ENCODE measurements at places on chromosomes 3 and 15.
A peak's percentile ranks its signal among the peaks of the same experiment; 100 is the strongest.

GRCh38 chr3:149085828-149086231, 503 bp downstream of the HLTF start:
- DNase-seq = peak; percentile 55

DNA sequence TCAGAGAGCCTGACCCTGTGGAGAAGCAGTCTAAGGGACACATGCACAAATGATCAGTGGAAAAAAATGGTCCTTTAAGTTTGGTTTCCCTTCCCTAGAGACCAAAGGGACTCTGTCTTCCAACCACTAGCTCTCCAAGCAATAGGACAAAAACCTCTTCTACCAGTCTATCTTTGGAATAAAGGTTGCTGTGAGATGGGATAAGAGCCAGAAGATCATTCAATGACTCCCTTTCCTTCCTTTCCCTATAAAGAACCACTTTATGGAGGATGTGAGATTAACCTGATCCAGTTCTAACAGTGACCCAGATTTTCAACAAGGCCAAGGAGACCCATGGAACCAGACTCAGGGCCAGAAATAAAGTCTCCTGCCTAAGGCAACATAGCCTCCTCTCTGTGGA, 74.8 kb downstream of the DHX30 start:
- no peak for DNase-seq

- DNase-seq = no peak
These were observed 26.3 kb downstream of the MRAS start for GRCh38 chr3:138374573-138375134.

DNA sequence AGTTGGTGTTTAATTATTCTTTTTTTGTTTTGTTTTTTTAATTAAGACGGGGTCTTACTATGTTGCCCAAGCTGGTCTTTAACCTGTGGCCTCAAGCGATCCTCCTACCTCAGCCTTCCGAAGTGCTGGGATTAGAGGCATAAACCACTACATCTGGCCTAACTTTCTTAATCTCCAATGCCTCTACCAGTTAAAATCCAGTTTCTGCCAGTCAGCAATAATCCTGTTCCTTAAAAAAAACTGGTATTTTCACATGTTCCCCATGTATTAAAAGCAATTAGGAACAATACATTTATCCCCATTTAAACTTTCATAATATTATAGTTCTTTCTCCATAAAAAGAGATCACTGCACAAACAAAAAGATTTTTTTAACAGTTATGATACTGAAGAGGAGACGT, 21.2 kb downstream of the DCAF1 start:
- DNase-seq = no peak

- no peak for DNase-seq
These were observed 71.4 kb upstream of the PLCL2 start for GRCh38 chr3:16813336-16813735.

DNA sequence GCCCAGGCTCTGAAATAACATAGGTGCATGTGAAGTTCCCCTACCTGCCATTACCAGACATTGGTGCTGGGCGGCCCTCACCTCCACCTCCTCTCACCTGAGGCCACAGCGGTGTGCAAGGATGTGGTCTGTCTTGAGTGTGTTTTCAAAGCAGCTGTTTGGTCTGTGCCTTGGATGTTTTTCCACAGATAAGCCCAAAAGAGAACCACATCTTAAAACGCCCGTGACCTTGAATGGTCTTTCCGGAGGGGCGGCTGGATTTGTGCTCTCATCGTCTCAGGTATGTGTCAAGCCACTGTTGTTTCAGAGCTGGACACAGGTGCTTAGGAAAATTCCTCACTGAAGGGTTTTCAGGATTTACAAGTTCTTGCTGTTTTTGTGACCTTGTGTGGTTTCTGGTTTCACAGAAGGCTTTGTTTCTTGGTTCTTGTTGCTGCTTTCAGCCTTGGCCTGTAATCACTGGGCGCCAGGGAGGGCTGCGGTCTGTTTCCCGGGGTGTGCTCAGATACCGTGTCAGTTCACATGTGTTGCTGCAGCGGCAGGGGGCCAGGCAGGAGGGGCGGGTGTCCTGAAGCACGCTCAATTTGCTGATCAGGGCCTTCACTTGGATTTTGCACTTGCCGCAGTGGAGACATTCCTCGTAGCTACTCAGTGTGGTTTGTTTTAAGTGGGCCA, 128.4 kb downstream of the IGF1R start:
- no peak for DNase-seq

GRCh38 chr15:76682259-76682658, 222.9 kb downstream of the SCAPER start:
- DNase-seq = no peak

DNA sequence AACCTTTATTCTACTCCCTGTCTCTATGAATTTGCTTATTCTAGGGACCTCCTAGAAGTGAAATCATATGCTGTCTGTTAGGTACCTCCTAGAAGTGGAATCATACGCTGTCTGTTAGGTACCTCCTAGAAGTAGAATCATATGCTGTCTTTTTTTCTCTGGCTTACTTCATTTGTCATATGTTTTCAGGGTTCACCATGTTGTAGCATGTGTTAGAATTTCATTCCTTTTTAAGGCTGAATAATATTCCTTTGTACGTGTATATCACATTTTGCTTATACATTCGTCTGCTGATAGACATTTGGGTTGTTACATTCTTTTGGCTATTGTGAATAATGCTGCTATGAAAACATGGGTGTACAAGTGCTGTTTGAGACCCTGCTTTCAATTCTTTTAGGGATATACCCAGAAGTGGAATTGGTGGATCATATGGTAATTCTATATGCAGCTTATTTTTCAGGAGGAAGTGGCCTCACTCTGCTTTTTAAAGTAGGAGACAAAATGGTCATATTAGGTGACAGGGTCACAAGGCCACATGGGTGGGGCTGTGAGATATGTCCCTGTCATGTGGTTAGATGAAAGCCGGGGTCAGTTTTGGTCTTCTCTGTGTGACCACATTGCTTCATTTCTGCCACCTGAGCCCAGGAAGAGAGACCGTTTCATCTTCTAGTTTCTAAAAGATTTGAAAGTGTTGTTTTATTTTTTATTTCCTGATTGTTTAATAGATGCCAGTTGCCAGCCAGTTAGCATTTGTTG, 76.7 kb downstream of the FLNB start:
- DNase-seq = no peak

DNA sequence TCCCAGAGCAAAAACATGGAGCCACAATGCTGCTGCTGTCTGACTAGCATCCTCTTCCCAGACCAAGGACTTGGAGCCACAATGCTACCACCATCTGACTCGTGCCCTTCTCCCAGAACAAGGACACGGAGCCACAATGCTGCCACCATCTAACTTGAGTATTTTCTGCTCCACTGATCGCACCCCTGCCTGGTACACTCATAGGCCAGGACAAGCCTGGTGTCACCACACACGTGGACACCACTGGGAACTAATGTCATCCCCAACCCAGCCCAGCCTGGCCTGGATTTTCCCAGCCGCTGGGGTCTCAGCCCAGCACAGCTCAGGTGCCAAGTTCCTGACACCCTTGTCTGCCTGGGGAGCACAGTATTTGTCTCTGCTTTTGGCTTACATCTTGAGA, 52.7 kb upstream of the GRIP2 start:
- DNase-seq = no peak

DNA sequence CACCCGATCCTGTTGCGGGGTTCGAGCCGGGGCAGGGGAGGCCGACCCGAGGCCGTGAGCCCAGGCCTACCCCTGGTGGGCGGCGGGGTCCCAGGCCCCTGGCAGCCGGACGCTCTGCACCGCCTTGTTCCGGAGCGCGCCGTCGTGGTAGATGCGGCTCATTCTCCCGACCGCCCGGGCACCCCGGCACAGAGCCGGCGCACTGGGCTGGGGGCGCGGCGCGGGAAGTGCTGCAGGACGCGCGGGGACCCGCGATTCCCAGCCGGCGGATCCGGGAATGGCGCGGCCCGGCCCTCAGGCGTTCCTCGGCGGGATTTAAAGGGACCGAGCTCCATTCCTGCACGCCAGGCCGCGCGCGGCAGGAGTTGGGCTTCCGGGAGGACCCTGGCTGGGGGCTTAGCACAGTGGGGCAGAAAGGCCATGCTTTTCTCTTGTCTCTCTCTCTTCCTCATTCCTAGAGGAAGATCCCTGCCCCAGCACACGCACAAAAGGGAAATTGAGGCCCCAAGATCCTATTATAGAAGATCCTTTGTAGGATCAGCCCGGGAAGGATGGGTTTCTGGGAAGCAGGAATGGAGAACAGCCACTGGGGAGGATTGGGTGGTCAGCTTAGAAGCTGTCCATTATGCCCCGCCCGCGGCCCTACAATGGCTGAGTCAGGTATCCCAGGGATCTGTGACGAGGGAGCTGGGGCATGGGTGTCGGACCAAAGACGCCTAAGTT, at the start of gene ARPIN:
TSS of gene ARPIN (minus strand) at position 279 of the 723 bp plus-strand sequence. CDS start at position 162, 117 bp downstream.
- no peak for DNase-seq

DNA sequence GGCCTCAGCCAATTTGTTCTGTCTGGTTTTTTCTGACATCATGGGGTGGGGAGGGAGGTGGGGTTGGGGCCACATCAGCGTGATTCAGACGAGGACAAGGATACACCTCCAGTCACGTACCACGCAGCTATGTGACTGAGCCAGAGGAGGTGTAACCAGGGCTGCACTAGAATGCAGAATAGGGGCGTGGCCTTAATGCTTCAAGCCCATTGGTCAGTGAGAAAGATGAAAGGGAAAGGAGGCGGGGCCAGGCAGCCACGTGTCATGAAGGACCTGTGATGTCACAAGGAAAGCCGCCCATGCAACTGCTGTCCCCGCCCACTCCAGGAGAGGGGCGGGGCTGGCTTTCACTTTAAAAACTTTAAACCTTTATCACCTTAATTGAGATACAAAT, at the start of gene GOLGA6L2:
TSS of gene GOLGA6L2 (minus strand) at position 137 of the 394 bp plus-strand sequence. CDS start at position 75, 62 bp downstream.
- DNase-seq = no peak

DNA sequence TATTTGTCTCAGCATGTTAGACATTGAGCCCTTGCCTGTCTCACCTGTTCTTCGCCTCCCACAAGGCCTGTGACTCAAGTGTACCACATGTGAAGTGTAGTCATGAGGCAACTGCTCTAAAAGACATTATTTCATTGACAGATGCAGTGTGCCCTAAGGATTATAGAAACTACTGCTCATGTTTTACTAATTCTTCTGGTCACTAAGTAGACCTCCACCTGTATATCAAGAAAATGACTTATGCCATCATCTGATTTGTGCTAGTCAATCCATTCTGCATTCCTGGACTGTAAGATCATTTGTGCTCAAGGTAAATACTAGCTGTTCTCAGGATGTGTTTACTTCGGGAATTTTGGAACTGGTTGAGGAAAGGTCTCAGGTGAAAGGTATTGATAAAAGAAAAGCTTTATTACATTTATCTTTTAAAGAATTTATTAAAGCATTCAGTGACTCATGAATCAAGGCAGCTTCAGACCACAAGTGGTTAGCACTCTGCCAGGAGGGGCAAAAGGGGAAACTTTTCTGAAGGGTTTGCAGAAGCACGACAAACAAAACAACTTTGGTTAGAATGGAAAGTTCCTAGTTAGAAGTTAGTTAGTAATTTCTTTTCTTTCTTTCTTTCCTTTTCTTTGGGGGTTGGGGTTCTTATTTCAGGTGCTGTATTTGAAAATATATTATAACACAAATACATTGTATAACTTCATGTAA, 465.3 kb upstream of the CBLB start:
- DNase-seq = no peak

DNA sequence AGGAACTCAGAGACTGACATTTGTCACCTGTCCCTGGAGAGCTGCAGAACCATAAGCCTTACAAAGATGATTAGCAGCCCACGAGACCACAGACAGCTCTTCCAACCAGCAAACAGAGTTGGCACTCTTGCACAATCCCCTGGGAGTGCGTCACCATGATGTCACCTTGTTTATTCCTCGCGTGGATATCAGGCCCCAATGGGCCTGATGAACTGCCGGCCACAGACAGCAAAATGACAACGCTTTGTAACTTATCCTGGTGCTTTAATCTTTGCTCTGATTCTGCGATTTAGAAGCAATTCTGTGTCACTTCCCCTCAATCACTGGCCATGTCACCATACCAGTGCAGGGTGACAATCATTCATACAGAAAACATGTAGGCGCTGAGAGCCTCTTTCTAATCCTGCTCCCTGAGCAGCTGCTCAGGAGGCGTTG, 89.2 kb downstream of the TAMM41 start:
- no peak for DNase-seq

GRCh38 chr3:30225021-30225420, 381.4 kb upstream of the TGFBR2 start:
- DNase-seq = no peak

GRCh38 chr3:108209579-108209978, 12.6 kb downstream of the IFT57 start:
- no peak for DNase-seq

DNA sequence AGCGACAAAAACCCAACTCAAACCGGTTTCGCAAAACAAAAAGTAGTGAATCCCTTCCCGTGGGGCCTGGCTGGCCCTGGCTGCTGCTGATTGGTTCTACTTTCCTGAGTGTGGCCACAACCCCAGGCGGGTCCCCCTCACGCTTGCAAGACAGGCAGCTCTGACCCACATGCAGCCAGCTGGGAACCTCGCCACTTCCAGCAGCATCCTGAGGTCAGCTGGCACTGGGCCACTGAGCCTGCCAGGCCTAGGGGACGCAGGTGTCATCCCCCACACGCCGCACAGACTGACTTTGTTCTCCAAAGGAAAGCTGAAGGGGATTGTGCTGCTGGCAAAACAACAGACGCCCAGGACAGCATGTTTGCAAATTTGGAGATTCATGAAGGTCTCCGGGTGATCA, 111.1 kb downstream of the TPRA1 start:
- peak; percentile 15 for DNase-seq

DNA sequence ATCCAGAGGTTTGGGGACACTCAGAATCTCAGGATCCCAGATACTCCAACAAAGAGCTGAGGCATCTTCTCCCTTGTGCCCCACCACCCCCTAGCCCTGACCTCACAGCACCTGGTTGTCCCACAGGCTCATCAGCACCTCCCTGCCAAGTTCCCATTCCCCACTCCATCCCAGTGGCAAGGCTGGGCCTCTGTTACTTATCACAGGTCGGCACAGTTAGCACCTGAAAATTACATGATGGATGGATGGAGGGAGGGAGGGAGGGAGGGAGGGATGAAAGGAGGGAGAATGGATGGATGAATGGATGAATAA, 12.8 kb downstream of the MYL3 start:
- DNase-seq = no peak

GRCh38 chr3:27606537-27606936, 115.6 kb downstream of the EOMES start:
- no peak for DNase-seq

DNA sequence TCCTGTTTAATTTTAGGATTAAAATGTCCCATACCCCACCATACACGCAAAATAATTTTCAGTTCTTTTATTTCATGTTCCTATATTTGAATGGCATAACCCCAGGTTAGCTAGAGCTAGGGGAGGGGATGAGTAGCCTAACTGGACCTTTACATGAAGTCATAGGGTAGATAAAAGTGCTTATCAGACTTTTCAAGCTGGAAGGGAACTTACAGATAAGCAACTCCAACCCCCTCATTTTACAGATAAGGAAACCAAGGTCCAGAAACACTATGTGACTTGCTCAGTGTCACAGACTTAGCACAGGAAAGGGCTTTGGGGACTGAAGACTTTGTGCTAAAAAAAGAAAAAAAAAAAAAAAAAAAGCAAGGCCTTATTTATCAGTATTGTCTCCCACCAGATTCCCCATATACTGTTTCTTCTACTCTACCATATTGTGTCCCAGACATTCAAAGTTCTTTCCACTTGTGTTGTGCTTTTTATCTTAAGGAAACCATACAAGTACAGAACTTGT, 10.6 kb upstream of the TNIK start:
- DNase-seq = no peak

GRCh38 chr3:194941956-194942511, 256.4 kb downstream of the FAM43A start:
- DNase-seq = no peak
